ENCODE measurements at places on chromosomes 6 and 20.
A peak's percentile ranks its signal among the peaks of the same experiment; 100 is the strongest.

DNA sequence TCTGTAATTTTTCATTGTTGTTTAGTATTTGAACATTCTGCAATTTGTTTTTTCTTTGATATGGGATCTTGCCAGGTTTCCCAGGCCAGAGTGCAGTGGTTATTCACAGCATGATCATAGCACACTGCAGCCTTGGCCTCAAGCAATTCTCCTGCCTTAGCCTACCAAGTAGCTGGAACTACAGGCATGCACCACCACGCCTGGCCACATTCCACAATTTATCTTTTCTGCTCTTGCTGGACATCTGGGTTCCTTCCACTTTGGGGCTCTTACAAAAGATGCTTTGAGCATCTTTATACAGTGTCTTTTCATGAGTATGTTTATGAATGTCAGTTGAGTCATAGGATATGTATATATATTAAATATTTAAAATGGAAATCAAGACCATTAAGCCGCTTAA, 42.0 kb downstream of the PGM3 start:
- DNase-seq: no peak

DNA sequence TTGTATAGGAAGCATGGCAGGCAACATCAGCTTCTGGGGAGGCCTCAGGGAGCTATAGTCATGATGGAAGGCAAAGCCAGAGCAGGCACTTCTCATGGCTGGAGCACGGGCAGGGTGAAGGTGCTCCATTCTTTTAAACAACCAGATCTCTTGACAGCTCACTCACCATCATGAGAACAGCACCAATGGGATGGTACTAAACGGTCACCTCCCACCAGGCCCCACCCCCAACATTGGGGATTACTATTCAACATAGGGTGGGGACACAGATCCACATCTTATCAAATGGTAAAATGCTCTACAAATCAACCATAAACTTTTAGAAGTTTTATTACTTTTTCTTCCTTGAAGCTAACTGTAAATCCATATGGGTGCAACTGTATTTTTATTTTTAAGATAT, 61.5 kb downstream of the MAP3K4 start:
- no peak for DNase-seq

DNA sequence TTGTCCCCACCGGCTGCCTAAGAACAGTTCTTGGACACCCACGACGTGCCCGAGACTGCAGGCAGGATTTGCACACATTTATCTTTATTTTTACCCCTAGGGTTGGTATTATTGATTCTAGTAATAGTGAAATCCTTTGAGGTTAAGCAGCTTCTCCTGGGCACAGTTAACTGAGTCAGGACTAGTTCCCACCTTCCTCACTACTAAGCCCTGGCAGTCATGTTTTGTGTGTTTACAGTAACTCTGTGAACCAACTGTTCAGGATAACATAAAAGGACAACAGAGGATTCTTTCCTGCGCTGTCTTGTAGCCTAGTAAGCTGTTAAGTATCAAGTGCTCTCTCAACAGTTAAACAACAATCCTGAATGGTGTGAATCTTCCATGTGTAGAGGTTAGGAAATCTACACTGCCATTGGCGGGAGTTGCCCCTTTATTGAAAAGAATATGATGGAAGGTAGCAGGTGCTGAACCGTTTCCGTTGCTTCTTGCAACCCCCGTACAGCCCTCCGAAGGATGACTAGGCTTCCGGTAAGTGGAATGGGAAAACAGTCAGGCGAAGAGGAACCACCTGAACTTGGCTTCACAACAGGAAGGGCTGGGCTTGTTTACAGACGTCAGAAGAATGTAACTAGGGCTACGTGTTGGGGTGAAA, 979 bp upstream of the SOD2 start:
- peak; percentile 41 for DNase-seq

DNA sequence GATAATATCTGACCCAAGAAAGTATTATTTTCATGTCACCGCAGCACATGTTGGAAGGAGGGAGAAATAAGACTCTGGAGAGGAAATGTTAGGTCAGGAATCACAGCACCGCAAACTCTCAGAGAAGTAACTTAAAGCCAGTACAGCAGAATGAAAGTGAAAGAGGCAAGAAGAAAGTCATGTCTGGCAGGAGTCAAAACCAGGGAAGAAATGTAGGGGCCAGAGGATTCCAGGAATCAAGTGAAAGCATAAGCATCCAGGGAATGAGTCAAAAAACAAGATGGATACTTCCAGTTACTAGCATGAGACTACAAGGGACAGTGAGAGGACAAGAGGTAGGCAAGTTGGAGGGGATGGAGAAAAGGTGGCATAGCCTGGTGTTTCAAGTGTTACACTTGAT, 80.4 kb downstream of the AK9 start:
- DNase-seq: no peak

DNA sequence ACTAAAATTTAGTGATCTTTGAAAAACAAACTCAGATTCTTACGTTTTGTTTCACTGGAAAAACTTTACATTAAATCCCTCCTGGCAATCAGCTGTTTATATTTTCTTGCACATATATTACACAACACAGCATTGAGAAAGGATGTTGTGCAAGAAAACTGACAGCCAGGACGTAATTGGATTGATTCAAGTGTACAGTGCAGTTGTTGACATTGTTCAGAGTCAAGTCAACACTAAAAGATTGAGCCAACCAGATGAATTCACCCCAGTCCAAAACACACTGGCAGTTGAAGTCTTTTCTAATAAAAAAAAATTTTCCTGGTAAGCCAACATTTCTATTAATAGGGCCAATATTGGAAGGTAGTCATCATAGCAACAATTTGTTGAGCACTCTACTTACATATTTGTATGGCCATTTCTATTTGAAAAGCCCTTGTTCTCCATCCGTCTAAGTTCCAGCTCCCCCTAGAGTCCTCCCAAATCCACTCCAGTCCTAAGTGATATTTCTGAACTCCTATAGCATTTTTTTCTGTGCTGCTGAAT, 20.9 kb upstream of the VNN1 start:
- DNase-seq: no peak

DNA sequence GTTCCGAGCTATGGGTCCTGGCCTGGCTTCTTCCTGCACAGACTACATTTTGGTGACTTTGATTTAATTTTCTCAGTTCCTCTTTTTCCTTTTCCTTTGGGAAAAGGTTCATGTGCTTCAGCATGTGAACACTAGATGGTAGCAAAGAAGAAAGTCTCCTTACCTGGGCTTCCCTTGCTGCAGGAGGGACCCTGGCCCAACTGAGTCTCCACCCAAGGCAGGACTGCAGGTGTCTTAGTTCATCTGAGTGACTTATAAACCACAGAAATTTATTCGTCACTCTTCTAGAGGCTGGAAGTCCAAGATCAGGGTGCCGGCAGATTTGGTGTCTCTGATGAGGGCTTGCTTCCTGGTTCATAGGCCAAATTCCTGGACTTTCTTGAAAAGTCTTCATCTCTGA, 163.2 kb downstream of the SYCP2 start:
- no peak for DNase-seq

DNA sequence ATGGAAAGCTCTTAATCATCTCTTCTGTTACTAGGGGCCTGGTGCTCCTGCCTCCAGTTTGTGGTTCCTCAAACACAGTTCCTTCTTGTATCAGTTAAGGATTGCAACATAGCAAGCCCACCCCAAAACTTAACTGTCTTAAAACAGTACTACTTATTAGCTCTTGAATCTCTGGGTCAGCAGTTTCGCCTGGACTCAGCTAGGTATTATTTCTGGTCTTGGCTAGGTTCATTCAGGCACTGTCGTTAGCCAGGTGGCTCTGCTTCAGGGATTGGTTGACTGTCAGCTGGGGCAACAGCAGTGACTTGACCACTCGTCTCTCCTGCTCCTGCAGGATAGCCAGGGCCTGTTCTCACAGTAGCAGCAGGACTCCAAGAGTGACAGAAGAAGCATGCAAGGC, 30.0 kb upstream of the RALY start:
- no peak for DNase-seq

GRCh38 chr6:76876922-76877553, 586.3 kb downstream of the HTR1B start:
- DNase-seq: no peak

- no peak for DNase-seq
These were observed 400.2 kb downstream of the QKI start for GRCh38 chr6:163814494-163815364.

DNA sequence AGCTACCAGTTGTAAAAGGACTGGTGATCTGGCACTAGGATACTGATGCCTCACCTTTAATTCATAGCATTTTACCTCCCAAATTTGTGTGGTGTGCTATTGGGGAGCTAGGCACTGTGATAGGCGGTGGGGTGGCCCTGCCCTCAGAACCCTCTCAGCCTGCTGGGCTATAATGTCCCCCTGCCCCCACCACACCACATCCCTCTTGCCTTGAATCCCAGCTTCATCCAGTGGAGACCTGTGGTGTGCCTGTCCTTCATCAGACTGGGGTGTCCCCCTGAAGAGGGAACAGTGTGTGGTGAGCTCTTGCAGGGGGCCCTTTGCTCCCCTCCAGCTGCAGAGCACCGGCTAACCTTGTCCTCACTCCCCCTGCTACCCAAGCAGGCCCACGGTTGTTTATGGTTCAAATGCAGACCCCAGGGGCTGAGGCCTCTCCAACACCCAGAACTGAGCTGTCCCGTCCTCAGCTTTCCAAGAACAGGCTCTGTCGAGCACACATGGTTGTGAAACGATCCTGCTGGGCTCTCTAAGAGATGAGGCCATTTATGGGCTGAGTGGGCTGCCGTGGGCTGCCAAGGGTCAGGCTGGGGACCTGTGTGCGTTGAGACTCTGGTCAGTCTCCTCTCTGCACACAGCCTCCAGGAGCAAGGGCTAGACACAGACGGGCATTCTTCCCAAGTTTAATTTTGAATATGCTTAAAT, 26.9 kb upstream of the VEGFA start:
- no peak for DNase-seq

- no peak for DNase-seq
These were observed 568 bp downstream of the CCDC170 start for GRCh38 chr6:151494235-151494935.

- DNase-seq: peak; percentile 64
These were observed 59.1 kb upstream of the SUPT3H start for GRCh38 chr6:45436544-45437438.

DNA sequence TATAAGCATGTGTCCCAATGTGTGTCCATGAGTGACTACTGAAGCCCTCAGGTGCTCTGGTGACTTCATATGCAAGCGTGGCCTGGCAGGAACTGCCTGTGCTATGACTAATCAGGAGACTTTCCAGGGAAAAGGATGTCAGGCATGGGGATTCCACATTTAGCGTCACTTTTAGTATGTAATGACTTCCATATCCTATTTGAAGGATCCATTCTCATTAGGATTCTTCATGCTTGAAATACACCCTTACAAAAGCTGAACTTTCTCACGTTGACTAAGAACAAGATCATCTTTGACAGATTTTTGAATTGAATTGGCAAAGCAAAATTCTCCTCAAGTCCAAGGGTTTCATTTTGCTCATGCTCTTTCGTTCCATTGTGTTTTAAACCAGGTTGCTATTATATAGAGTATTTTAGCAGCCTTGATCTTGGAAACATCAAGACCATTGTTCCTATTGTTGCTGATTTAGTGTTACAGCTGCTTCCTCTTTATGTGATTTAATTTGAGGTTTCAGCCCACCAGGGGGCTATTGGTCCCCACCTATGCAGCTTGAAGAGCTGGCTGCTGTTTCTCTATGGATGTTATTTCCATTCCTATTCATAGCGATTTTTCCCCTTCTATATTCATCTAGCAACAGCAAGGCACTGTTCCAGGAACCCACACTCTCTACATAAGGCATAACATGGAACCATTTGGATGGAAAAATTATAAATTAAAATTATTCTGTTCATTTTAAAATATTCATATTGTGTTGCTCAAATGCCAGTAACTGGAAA, 418.6 kb downstream of the CDKAL1 start:
- no peak for DNase-seq

DNA sequence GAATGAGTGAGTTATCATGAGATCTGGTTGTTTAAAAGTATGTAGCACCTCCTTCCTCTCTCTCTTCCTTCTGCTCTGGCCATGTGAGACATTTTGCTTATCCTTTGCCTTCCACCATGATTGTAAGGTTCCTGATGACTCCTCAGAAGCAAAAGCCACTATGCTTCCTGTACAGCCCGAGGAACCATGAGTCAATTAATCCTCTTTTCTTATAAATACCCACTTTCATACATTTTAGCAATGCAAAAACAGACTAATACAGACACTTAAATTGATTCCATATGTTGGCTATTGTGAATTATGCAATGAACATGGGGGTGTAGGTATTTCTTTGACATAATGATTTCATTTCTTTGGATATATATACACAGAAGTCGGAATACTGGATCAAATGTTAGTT, 792.8 kb upstream of the EYS start:
- no peak for DNase-seq

- no peak for DNase-seq
These were observed 6.3 kb upstream of the GTF3C6 start for GRCh38 chr6:110951986-110952794.

- no peak for DNase-seq
These were observed 43.0 kb downstream of the TIAM2 start for GRCh38 chr6:155038104-155038503.

DNA sequence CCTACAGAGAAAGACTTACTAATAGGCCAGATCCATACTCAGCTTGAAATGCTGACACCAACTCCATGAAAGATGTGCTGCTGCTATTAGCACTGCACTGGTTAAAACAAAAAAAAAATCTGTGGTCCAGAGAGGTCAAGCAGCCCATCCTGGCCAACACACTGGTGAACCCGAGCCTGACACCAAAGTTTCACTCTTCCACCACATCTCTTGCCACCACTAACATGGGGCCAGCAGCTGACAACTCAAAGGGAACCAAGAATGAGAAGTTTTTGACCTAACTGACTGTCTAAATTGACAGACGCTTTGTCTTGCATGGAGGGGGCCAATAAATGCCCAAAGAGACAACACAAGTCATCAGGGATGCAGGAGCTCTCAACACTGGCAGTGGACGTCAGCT, 5.4 kb downstream of the CLIC5 start:
- DNase-seq: no peak
